ENCODE measurements at places on chromosomes 13 and 19. TPM values are rescaled to one million over a fixed set of nuclear protein-coding genes. Genes with fewer than 3 reads are reported as not detected.
A peak's percentile ranks its signal among the peaks of the same experiment; 100 is the strongest.

DNA sequence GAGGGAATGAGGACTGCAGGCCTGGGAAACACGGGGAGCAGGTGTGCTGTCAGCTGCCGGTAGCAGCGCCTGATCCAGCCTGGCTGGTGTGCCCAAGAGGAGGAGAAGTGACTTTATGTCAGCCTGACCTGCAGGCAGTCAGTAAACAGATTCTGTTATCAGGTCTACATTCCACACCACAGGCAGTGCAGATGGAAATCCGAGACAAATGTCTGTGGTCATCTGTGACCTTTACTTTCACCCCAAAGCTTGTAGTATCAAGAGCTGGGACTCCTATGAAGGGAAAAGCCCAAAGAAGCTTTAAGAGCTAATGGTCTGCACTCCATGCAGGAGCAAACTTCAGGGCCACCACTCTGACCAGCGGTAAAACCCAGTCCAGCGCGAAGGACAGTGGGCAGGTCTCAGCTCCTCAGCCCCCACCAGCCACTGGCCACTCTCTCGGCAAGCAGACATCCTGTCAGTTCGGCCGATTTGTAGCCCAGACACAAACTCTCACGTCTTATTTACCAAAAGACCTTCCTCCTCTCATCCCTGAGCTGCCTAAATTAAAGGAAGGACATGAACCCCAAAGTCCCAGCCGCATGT is 7.7 kb downstream of the EPS15L1 start:
- no peak for DNase-seq

- DNase-seq, result no peak
Observed at GRCh38 chr13:89163096-89163495, 1491.9 kb downstream of the SLITRK5 start.

DNA sequence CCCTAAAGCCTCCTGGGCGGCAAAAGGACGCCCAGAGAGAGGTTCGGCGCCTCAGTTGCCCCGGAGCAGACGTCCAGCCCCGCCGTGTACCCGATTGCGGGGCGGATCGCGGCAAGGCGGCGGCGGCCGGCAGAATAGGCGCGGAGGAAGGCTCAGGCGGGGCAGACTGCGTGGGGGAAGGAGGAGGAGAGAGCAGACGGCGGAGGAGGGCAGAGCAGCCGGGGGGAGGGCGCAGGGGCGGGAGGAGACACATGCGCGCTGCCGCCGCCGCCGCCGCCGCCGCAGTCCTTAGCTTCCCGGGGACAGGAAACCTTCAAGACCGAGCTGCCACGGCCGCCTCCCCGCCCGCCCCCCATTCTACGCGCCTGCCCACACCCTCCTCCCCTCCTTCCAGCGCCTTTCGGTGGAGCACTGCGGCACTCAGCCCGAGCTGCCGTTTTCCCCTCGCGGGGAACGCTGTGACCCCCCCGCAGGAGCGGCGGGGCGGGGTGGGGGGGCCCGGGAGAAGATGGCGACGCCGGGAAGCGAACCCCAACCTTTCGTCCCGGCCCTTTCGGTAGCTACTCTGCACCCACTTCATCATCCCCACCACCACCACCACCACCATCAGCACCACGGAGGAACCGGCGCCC is at the start of gene LRCH1:
TSS of gene LRCH1 (plus strand) at position 282 of the 632 bp plus-strand sequence. CDS start at position 509, 227 bp downstream.
- peak; percentile 91 for DNase-seq

- no peak for DNase-seq
Observed at GRCh38 chr13:20001366-20002190, 43.1 kb downstream of the ZMYM2 start.

DNA sequence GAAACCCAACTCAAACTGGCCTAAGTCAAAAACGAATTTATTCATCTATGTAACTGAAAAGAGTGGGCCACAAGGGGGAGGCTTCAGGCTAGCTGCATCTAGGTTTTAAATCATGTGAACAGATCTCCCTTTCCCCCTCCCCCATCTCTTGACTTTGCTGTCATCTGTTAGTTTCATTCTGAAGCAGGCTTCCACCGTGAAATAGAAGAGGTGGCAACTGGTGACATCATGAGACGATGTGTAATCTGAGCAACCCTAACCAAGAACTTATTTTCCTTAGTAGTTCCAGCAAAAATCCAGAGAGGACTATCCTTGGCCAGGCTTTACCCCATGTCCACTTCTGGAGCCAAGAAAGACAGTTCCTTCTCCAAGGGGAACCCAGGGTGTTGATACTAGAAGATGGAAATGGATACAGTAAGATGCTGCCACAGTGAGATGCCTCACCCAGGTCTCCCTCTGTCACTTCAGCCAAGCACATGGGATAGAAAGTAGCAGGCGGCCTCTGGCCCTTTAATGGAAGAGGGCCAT is 9.4 kb downstream of the SAMD4B start:
- no peak for DNase-seq

- DNase-seq, result no peak
Observed at GRCh38 chr13:19822673-19823072, 39.9 kb upstream of the PSPC1 start.

DNA sequence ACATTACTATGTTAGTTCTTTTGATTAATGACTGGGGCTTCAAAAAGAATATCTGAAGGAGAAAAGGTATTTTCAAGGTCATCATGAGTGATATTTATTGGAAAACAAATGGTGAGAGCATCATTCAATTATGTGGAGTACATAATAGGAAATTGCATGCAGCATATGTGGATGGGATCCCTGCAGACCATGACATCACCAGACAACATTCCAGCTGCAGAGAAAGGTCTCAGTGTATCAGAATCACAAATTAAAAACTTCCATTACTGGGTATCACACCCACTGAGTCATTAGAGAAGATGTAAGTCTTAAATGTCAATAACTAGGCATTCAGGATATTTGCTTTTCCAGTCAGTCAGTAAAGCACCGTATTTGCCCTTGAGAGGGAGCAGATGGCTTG is 574.4 kb upstream of the SLC10A2 start:
- no peak for DNase-seq

DNA sequence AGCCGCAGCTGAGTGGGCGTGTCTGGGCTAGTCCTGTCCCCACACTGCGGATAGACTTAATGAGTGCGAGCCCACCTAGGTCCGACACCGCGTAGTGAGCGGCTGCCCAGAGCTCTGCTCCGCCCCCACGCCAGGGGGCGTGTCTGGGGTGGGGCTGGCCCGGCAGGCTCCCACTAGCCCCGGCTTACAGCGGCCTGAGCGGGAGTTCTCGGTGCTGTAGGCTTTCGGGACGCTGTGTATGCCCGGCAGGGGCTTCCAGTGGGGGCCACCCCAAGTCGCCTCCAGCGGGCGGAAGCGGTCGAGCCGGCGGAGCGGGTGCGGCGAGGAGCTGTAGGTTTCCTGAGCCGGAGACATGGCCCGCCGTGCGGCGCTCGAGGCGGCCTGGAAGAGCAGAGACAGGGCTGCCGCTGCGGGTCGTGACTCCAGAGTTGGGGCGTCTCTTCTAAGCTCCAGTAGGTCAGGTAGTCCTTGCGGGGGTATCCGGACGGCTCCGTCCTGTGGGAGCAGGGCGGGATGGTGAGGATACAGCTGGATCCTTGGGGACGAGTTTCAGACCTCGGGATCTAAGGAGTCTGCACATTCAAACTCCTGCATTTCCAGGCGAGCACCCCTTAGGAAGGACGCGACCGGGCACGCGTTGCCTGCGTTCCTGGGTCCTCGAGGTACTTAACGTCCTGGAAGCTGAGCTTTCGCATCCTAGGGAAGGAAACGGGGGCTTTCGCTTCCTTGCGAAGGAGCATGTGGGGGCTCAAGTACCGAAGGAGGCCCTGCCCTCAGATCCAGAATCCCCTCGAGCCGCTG is 1.2 kb downstream of the CGB7 start:
- DNase-seq, result no peak

DNA sequence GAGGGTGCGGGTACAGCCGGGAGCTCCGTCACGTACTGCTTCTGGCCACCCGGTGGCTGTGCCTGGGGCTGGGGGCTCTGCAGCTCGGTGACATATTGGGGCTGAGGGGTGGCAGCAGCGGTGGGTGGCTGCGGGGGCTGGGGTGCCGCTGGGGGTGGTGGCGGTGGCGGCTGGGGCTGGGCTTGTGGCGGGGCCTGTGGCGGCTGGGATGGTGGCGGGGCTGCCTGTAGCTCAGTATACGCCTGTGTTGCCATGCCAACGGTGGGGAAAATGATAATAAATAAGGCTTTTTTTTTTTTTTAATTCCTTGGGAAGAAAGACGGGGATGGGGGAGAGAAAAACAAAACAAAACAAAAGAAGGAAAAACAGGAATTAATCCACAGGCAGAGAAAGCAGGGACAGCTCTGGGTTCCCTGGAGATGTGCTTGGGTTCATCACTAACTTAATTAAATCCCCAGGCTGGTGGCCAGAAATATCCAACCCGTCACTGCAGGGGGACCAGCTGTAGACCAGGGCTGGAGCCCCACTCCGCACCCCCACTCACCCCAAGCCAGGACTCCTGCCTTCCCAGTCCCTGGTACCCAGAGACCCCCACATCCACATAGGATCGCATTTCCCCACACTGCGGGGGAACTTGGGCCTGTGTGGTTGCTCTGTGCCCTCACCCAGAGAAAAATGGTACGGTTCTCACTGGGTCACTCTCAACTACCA is 12.4 kb downstream of the RFX1 start:
- no peak for DNase-seq

Gene GSX1
- total RNA-seq, result not detected

Gene C19orf33
- total RNA-seq, result 182 TPM

Gene RNF113B
- total RNA-seq, result not detected
